ENCODE measurements at places on chromosomes 2 and 18.

DNA sequence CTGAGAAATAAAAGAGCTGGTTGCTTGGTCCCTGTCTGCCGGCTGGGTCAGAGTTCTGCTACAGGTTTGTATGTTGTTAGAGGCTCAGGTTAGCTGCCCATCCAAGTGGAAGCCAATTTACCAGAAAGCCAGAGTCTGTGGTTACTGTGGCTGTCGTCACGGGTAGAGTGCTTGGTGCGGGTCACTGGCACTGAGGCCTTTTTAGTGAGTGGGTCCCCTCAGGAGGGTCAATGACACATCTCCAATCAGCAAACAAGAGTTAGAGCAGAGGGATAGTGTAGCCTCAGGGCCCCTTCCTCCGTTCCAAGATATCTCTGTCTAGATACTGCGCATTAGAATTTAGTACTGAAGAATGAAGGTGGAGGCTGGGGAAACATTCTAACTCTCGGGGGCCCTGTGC, 41.2 kb downstream of the CTIF start:
- no peak for DNase-seq

- DNase-seq = no peak
These were observed 14.6 kb downstream of the CLASP1 start for GRCh38 chr2:121634354-121635307.

DNA sequence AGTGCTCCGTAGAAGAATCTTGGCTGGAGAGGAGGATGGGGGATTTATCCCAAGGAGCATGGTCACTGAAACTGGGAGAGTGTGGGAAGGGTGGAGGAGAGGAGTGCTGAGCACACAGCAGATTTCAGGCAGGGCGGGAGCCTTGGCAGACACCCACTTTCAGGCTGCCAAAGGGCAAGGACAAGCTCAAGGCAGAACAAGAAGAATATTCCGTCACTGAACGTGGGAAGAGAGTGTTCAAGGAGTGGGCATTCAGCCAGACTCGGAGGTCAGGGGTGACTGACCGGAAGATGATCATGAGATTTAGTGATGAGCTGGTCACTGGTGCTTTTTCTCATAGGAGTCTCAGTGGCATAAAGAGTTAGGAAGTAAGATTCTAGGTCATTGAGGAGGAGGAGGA, 136.2 kb upstream of the RASGRP3 start:
- peak; percentile 8 for DNase-seq

DNA sequence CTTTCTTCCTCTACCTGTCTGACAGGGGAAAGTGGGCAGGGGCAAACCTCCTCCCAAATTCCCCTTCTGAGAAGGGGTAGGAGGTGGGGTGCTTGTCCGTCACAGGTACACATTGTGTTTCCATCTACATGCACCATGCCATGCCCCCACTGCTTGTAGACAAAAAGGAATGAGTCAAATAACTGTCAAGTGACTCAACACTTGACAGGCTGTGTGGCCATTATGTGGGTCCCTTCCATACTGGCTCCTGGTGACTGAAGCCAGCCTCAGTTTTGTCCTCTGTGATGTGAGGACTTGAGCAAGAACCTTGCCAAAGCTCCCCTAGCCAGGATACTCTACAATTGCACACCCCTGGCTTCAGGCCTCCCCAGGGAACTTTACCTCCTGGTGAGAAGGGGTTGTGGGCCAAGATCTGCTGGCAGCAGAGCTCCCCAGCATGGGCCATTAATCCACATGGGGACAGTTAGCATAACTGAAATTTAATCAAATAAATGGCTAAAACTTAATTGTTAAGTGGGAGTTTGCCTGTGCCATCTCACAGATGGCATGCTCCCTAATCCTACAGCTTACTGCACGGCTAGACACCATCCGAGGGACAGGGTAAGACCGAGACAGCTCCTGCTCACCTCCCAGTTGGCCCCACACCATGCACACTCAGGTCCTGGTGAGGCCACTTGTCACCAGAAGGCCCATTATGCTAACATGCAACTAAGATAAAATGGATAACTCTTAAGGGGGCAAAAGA, 140.2 kb downstream of the BCL11A start:
- no peak for DNase-seq

GRCh38 chr18:50638016-50638883, 78.4 kb downstream of the MAPK4 start:
- DNase-seq = no peak

DNA sequence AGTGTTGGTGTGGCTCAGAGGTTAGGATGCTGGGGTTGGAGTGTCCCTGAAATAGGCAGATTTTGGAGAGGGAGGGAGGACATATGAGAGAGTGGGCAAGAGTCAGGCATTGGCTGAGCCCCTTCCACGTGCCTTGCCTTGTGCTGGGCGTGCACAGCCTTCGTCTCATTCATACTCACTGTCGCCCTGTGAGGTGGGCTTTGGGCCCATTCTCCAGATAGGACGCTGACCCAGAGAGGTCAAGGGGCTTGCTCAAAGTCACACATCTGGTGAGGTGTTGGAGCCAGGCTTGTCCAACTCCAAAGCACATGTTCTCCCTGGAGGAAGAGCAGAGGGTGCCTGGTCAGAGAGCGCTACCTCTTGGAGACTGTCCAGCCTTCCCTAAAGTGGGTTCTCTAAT, 166.8 kb downstream of the DYSF start:
- DNase-seq = no peak

Measured in inflammatory macrophage (primary cell).